Mesenteric fat pad (tissue), 1 donor: ENCODE measurements at places on chromosomes 2 and 18.

- no peak for DNase-seq
Observed at GRCh38 chr2:16632598-16632997, 33.0 kb downstream of the CYRIA start.

DNA sequence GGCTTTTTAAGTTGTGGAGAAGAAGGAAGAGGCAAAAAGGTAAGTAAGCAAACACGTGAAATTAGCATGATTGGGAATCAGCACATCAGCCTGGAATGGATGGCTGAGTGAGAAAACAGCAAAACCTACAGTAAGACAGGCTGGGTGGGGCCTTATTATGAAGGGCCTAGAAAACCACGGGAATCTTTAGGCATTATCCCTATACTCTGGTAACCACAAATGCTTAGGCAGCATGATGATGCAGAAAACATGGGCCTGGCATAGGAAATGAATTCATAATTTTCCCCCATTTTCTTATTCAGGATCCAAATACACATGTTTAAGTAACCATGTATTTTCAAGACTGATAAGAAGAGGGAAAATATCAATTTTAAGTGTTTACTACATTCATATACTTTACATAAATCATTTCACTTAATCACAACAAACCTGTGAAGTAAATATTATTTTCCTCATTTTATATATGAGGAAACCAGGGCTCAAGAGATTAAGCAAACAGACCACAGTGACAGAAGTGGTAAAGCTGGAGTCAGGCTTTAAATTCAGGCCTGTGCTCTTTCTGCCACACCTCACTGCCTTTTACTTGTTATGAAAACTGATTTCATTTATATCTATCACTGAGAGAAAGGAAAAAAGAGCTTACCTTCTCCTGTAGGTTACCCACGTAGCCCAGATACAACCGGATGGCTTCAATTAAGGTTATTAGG is 4.0 kb downstream of the TMEM17 start:
- DNase-seq = no peak

DNA sequence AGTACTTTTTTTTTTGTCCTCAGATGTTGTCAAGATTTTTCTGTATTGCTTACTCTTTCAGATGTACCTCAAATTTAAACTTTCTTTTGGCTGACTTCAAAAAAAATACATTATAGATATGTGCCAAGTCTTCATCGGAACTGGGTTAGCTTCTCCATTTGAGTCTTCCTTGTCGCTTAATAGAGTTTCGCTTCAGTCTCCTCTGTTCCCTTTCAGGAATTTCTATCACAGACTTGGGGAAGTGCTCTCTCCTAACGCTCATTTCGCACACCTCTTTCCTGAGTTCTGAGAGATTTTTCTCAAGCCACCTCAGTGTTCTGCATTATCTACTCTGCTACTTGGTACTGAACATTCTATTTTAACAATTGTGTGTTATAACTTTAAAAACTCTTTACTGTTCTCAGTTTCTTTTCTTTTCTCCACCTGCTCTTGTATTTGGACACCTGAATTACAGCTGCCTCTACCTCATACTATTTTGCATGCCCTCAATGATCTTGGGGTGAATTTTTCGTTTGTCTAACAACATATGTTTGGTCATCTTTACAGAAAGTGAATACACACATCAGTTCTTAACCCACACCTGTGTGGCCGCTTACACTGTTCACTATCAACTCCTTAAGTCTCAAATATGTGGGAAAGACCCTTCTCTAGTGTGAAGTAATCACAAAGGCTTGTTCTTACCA is 16.5 kb downstream of the PTPN2 start:
- DNase-seq = no peak

DNA sequence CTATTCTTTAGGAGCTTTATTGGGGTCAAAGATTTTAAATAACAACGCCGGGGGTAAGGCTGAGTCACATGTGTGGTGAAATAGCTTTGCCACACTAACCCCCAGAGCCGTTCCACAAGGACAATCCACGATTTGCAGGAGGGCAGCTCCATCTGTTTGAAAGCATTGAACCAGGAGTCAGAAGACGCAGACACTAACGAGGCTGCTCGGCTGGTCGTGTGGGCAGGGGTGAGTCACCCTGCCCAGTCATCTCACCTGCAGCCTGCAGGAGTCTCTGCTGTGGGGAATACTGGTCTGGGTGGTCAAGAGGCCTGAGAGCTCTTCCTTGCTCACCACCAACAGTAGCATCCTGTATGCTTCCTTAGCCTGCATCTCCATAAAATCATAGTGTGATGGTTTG is 149.2 kb upstream of the NCK2 start:
- DNase-seq = peak; percentile 65

GRCh38 chr2:34011684-34012083 is 412.6 kb upstream of the FAM98A start:
- DNase-seq = no peak

- DNase-seq = peak; percentile 65
Observed at GRCh38 chr2:233021771-233022170, 8.7 kb upstream of the NGEF start.

DNA sequence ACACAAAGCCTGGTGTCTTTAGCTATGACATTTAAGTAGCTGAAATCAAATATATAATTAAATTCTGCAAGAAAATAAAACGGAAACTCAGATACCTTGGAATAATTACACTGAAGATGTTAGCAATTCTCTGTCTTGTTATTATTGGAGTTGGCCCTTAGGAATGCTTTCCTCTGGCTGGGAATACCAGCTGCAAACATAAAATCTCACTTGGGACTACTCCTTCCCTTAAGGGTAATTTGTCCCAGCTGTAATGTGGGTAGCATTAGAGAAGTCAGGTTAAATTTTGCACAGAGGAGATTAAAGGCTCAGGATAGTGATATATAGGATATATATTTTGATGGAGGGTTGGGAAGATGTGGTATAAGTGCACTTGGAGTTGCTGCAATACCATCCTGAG is 37.3 kb upstream of the GRP start:
- no peak for DNase-seq

- no peak for DNase-seq
Observed at GRCh38 chr18:22226801-22227200, 57.4 kb downstream of the GATA6 start.

- DNase-seq = no peak
Observed at GRCh38 chr2:151649966-151650365, 84.3 kb downstream of the NEB start.

DNA sequence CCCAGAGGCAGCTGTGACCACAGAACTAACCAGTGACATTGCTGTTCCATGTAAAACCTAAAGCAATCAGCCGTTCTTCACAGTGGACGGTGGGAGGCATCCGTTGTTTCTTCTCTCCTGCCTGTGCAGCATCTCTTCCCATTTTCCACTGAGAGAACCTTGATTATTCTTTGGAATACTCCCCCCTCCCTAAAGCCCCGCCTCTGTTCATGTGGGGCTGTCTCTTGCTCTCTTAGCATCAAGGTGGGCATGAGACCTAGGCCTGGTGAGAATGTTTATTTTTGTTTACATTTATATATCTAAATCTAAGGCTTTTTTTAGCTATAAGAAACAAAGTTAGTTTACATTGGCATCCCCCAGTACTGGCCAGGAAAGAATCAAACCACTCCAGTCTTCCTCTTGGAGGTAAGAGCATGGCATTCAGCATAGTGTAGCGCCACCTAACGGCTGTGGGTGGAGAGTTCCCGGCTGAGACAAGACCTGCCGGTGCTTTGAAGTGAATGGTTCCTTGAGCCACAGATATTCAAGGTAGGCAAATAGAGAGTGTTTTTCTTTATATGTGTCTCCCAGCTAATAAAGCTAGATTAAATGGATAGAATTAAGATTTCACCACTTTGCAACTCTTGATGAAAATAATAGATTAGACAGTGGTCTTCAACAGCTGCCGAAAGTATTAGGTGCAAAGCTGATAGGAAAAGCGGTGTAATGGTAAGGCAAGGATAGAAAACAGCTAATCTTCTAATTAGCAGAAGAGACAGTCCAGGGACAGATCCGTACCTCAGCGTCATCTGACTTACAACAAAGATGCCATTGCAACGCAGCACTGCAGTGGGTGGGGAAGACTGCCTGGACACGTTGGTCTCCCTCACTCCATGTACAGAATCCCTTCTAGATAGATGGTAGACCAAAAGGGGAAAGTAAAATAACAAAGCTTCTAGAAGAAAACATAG is 219.6 kb upstream of the RAB12 start:
- DNase-seq = no peak

- no peak for DNase-seq
Observed at GRCh38 chr2:240905176-240905781, 857 bp upstream of the CROCC2 start.

GRCh38 chr2:192775459-192776262 is 580.9 kb upstream of the TMEFF2 start:
- no peak for DNase-seq

- DNase-seq = no peak
Observed at GRCh38 chr2:152420363-152420762, 85.4 kb downstream of the FMNL2 start.

- DNase-seq = no peak
Observed at GRCh38 chr2:226802573-226802972, 3.0 kb upstream of the IRS1 start.

DNA sequence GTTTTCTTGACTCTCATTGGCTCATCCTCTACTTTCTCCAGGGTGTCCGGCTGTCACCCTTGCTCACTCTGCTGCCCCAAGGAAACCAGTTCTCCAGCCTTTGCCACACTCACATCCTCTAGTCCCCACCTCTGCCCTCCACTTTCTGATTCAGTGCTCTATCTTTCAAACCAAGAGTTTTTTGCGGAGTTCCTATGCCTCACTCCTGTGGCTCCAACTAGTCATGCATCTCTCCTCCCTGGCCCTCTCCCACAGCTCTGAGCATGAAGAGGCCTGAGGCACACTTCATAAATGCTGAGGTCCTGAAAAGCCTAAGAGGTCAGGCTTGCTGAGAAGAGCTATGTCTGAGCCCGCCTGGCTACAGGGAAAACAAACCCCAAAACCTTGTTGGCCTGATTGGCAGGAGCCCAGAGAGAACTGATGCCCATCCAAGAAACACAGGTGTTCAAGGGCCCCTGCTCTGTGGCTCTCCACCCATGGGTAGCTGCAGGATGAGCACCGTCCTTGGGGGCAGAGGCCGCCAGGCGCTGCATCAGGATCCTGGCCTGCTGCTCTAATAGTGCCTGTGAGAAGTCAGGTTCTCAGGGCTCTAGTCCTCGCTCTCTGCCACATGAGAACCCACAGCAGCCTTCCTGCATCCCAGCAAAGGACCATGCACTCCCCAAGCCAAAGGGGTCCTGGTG is 42.1 kb downstream of the HS1BP3 start:
- DNase-seq = peak; percentile 75

DNA sequence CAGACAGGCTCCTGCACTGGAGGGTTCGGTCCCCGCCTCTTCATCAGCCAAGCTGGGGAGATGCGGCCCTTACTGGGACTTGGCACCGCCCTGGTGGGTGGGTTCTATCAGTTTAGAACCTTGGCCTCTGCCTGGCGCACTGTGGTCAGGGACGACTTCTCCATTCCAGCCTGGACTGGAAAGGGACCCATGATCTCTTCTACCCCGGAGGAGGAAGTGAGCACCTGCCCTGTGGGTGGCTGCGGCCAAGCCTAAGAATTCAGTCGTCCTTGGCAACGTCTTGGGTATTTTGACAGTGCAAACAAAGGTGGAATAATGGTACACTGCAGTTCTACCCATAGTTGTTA is 106.9 kb upstream of the CD302 start:
- no peak for DNase-seq

DNA sequence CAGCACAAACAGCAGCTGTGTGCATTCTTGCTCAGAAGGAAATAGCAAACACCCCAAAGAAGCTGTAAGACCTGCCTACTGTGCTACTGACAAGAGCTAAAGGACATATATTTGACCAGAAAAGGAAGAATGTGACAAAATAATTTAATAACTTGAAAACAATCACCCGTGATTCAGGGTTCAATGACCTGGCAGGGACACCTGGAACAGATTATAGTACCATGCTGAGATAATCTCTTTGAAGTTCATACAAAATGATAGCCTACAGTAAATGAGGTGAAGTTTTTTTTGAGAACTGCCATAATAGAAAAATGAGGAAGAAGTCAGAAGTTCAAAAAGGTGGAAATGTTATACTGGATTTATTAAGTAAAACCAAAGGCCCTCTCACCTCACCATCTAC is 324.8 kb upstream of the GULP1 start:
- DNase-seq = no peak

- peak; percentile 47 for DNase-seq
Observed at GRCh38 chr2:71849111-71849510, 298.6 kb downstream of the CYP26B1 start.

GRCh38 chr2:225270053-225270452 is 129.5 kb upstream of the NYAP2 start:
- no peak for DNase-seq

DNA sequence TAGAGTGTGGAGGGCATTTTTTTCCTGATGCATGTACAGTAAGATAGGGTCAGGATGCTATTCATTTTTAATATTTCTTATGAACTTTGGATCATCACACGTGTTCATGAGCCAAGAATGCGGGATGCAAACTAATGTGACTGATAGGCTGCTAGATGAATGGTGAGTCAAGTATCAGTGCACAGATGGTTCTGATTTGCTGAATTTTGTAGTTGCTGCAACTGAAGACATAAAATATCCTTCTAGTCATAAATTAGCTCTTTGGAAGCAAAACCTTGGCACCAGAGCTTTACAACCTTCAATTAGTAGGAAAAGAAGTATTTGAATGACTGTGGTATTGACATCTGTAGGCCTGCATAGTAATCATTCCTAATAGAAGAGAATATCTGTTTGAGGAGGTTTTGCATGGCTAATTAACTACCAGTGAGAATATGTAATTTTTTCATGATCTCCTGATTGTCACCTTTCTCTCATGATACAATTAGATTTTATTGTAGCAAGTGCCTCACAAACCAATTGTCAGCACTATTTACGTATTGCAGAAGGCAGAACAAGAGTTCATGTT is 94.0 kb downstream of the VRK2 start:
- DNase-seq = no peak

GRCh38 chr2:215530191-215530968 is 94.5 kb upstream of the FN1 start:
- DNase-seq = no peak

DNA sequence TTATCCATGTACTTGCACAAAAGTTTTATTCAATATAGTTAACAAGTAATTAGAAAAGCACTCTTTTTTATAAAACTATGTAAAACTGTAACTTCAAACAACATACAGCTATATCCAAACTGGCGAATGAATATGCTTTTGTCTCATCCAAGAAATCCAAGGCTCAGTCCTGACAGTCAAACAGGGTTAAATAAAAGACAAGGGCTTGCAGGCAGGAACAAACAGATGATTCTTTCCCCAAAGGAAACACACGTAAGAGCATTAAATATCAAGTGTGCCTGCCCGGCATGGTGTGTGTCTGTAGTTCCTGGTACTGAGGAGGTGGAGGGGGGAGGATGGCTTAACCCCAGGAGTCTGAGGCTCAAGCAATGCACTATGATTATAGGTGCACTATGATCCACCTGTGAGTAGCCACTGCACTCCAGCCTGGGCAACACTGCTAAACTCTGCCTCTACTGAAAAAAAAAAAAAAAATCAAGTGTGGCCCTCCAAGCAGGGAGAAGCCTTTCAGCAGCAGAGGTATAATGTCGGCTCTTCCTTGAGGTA is 171.3 kb downstream of the DLGAP1 start:
- DNase-seq = no peak
